GM19239 (cell line): ENCODE measurements at places on chromosomes 5 and 9.

DNA sequence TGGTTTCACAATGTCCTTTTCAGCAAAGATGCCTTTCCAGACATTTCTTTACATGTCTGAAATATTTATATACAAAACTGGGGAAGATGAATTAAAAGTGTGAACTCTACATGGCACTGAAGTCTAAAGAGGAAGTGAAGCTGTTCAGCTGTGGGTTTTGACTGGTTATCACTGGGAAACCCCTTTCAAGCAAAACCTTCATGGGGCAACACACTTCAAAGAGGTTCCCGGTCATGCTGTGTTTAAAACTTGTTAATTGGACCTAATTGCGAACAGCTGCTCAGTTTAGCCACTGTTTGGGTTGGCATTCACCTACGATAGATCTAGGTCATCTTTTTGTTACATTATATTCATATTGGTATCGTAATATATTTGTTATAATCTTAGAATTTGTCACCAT, 20.0 kb upstream of the GDNF start:
- DNase-seq, result no peak

DNA sequence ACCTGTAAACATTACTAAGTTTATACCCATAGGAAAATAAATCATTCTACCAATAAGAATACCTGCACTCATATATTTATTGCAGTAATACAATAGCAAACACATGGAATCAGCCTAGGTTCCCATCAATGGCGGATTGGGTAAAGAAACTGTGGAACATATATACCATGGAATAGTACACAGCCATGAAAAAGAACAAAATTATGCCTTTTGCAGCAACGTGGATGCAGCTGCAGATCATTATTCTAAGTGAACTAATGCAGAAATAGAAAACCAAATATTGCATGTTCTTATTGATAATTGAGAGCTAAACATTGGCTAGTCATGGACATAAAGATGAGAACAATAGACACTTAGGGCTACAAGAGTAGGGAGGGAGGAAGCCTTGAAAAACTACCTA, 667.4 kb upstream of the WWC1 start:
- no peak for DNase-seq

DNA sequence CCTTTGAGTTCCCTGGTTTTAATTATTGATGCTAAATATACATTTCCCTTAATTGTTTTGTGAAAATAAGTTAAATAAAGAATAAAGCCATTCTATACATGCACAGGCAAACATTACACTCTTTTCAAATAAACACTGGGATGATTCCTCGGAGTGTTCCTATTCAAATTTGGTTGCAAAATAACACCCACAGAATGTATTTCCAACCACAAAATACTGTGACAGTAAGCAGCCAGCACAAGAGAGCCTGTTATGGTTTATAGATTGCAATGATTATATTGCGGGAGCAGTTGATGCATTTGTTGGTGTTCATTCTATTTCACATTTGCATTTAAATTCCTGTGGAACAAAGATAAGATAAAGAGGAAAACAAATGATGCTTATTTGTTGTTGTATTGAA, 632.6 kb upstream of the WWC1 start:
- DNase-seq, result no peak

GRCh38 chr9:32399110-32399815, 14.8 kb downstream of the ACO1 start:
- DNase-seq, result no peak

- DNase-seq, result no peak
These were observed 112.2 kb downstream of the PIP5K1B start for GRCh38 chr9:68817079-68817875.

DNA sequence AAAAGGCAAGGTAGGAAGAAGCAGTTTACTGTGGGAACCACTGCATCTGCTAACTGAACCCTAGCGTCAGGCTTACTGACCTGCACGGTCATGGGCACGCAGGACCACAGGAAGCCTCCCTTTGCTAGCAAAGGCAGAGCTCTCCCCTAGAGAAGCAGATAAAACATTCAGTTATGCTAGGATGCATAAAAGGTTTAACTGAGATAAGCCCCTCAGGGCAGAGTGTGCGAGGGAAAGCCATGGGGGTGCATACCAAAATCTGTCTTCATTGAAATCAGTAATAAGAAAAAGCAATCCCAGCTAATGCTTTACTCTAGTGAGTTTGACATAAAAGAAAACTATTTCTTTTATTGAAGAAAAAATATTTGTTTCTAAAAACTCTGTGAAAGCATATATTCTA, 2403.7 kb upstream of the C9orf72 start:
- DNase-seq, result no peak

DNA sequence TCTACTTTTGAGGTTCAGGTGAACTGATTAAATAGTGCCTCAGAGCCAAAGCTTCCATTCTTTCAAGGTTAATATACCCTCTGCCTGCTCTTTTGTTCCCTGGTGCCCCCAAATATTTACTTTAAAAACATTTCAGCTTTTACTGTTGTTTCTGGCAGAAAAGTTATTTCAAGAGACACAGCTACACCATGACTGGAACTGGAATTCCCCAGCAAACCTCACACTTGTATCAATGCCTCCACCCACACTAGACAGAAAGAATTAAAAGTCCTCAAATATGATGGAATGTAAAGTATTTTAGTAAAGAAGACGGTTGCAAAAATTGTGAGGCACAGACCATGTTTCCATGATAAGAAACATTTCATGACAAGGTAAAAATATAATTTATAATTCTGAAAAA, 720.2 kb upstream of the TYRP1 start:
- DNase-seq, result no peak

DNA sequence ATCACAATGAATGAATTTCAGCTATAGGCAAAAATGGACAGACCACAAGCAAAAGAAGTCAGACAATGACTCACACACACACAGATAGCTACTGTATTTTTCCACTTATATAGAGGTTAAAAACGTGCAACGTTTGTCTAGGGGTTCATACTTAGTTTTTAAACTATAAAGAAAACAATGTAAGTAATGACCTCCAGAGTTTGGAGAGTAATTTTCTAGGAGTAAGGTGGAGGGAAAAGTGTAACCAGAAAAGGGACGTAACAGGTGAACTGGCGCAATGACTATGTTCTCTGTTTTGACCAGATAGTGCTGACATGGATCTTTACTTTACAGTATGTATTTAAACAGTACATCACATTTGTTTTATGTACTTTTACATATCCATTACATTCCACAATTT, 51.1 kb downstream of the FNIP1 start:
- DNase-seq, result no peak

GRCh38 chr9:134130503-134131375, 5.1 kb upstream of the WDR5 start:
- DNase-seq, result no peak

GRCh38 chr9:95078939-95079338, 238.6 kb downstream of the FANCC start:
- no peak for DNase-seq

DNA sequence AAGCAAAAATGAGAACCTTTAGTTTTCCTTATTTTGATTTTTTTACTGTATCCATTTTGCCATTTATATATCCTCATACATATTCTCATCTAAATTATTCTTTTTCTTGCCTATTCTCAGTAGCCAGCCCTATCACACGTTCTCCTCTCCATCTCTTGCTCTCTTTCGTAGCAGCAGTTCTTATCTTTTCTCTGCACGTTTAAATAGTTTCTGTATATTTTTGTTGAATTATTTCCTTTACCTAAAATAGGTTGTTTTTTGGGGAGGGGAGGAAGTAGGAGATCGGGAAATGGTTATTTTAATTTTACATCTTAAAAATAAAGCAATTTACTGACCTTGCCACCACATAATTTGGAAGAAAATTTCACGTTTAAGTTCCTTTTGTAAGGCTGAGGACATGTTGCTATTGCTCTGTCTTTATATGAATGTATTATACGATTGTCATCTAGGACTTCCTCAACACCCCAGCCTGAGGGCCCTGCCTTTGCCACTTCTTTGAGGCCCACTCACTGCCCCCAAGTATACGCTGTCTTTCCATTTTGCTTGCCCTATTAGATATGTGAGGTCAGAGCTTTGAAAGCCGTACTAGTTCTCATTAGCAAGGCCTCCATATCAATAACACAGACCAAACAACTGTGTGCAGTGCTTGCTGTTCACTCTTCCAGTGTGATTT, 140.3 kb downstream of the GNAQ start:
- DNase-seq, result no peak

DNA sequence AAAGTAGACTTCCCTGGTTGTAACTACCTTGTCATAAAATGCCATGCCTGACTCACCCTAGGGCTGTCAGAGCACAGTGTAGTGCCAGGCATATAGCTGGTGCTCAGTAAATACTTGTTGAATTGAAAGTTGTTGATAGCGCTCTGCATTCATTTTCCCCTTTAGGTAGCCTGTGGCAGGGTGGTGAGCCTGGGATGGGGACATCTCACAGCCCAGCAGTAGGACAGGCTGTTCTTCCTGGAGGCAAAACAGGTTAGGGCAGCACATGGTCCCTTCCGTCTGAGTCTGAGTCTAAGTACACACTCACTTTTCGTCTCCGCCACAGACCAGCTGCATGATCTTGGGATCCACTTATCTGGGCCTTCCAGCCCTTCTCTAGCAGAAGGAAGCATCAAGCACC, 401.9 kb downstream of the ZSWIM6 start:
- no peak for DNase-seq
